NCI-H187 (cell line): ENCODE measurements at places on chromosomes 1 and 21.

DNA sequence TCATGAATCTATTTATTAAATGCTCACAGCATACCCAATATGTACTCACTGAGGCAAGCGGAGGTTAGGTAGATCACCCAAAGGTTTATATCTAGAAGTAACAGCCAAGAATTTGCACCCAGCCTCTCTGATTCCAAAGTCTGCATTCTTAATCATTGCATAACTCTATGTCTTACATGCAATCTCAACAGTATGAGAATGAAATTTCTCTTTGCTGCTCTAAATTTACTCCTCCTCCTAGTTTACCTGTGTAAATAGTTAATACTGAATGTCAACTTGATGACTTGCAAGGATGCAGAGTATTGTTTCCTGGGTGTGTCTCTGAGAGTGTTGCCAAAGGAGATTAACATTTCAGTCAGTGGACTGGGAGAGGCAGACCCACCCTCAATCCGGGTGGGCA, 840.6 kb downstream of the BRINP3 start:
- DNase-seq = no peak

DNA sequence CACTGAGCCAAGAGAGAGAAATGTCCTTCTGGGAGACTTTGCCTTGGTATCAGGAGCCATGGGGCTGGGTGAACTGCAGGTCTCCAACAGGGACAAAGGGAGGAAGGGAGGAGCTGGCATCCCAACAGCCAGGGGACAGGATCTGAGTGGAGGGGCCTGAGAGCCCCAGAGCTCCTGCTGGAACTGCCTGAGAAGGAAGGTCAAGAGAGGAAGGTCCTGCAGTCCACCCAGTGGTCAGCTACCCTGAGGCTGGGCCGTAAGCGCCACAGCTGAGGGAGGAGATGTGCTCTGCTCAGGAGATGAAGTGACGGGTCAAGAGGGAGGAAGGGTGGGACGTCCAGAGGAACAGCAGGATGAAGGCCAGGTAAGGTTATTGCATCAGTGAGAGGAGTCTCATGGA, 7.5 kb upstream of the CLEC20A start:
- DNase-seq = no peak

GRCh38 chr1:59156051-59156450, 140.8 kb upstream of the FGGY start:
- no peak for DNase-seq

GRCh38 chr1:221667504-221667903, 74.4 kb downstream of the DUSP10 start:
- DNase-seq = no peak

DNA sequence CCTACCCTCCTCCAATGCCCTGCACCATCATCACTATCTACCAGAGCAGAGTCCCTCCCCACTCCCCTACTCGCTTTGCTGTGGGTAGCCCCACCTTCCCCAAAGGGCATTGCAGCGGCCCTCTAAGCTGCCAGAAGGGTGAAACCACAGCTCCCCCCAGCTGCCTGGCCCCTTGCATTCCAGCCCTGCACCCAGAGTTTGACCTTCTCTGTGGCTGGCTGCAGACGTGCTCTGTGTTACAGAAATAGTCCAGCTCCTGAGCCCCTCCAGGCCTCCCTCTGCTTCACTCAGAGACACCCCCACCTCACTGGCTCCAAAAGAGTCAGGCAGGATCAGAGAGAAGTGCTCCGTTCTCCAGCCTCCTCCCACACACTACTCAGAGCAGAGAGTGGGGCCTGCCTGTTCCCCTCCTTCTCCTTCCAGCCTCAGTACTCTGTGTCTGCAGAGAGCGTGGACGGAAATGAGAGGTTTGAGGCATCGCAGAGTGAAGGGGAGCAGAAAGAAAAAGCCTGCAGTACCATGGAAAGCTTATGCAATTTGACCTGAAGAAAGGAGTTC, 63.2 kb downstream of the PLEKHA6 start:
- DNase-seq = no peak

DNA sequence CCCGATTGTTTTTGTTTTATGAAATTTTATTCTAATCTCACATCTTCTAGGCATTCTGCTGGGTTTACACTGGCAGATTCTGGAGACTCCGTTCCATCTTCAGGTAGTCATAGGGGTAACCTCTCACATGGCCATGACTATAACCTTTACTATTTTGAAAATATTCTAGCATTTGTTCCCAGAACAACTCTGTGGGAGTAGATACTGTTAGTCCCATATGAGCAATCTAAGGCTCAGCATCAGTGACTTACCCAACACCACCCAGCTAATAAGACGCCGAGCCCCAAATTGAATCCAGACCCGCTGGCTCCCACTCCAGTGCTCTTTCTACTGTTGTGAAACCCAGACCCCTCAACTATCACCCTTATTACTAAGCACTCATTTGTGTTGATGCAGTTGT, 9.8 kb downstream of the ADAMTS4 start:
- DNase-seq = no peak

DNA sequence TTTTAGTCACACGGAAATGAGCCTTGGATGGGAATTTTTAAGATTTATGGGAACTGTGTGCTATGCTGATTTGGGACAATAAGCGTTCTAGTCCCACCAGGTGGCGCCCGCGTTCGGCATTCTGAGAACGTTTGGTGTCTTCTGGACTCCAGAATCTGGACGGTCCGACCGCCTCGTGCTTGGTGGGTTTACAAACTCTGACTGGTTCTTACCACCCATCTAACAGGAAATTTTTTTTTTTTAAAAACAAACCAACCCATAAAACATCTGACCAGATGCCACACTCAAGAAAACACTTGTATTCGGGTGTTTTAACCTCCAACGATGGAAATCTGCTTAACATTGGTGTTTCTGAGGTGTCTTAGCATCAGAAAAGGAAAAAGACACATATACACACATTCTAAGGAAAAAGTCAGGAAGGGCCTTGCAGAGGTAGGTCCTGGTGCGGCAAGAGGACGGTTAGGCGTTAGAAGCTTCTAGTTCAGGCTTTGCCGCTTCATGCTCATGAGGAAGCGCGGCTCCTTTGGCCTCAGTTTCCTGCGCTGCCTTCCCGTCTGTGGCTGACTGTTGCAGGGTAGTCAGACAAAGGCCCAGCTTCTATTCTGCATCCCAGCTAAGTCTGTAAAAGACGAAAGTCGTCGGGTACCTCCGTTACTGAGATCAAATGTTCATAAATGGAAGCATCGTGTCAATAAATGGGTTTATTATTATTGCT, 814 bp upstream of the DYRK3 start:
- DNase-seq = peak; percentile 96

DNA sequence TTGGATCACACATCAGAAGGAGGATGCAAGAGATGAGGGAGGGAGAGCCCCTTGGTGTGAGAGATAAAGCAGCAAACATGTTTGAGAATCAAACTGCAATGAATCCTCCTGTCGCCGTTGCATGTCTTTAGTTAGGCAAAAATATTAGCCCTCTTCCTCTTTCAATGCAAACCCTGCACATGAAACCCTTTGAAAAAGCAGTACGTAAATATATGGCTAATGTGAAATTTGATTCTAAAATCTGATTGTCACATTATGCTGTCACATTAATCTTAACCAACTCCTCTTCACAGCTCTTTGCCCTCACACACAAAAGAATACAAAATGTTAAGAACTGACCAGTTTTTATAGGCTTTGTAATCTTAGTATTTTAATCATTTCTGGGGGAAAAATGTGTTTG, 63.4 kb downstream of the WDR64 start:
- DNase-seq = no peak

DNA sequence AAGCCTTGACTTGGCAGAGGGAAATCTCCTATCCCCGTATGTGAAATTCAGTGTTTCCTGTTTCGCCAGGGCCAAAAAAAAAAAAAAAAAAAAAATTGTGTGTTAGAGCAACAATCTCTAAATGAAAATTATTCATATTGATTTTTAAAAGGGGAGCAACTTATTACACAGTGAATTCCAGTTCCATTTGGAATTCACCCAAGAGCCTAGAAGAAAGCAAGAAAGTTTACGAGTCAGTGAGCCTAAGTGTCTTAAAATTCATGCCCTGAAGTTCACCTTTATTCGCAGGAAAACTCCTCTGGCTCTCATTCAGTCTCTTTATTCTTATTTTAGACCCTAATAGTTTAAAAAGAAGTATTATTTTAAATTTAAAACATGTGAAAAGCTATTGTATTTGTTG, 42.1 kb upstream of the HUNK start:
- no peak for DNase-seq

- DNase-seq = no peak
Measured at GRCh38 chr1:95122151-95122697, 5.1 kb downstream of the TLCD4 start.

DNA sequence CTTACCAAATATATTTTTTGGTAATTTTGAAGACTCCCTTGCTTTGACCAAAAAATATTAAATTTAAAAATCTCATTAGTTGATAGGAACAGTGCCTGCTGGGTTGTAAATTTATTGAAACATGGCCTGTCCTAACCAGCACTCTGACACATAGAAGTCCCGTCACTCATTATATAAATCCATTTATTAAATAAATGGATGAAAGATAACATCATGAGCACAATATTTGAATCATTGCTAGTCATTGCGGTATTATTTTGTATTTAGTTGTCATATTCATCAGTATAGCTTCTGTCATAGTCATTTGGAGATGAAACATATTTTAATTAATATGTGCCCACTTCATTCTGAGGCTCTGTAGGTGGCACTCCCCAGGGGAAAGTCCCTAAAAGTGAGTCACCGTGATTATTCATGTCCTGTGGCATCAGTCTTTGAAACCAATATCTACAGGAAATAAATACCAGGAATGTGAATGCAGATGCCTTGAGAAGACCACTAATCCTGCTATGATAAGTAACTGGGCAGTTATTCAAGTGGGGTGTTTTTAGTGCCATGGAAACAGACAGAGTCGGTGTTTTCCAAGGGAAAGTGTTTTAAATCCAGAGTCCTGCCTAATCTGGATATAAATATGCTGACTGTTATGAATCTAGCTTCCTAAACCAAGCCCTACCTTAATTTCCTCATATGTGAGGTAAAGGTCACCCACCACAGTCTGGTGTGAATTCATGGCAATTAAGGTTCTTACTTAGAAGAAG, 302.0 kb downstream of the DUSP10 start:
- no peak for DNase-seq

DNA sequence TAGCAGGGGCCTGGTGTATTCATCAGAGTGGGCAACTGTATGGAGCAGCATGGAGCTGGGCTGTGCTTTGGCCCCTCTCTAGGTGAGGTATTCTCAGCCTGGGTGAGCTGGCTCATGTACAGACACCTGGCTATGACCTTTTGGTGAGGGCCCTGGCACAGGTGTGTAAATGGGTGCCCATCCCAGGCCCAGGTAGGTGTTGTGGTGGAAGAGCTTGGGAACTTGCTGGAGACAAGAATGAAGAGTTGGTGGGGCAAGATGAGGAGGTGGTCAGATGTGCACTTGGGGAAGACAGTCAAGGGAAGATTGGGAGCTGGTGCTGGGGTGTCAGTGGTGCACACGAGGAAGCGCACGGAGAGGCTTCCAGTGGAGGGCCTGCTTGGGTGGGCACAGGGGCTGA, 95.5 kb downstream of the TRIM11 start:
- DNase-seq = no peak

GRCh38 chr1:119611701-119612113, 36.4 kb downstream of the ZNF697 start:
- peak; percentile 53 for DNase-seq

DNA sequence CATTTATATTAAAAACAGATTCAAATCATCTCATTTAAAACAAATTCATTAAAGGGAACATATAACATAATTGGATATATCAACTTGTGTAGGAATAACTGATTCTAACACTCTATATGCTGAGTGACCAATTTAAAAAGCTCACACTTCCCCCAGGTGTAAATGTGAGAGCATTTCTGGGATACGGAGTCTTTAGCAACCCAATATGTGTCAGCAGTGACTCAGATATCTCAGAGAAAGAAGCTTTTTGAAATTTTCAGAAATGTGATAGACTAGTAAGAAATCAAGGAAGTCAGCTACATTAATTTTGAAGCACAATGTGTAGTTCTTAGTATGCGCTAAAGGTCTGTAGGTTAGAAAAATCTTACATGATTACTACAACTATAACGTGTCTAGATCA, 87.9 kb upstream of the SERTAD4 start:
- no peak for DNase-seq

GRCh38 chr1:234915924-234916675, 212.5 kb downstream of the TOMM20 start:
- no peak for DNase-seq

DNA sequence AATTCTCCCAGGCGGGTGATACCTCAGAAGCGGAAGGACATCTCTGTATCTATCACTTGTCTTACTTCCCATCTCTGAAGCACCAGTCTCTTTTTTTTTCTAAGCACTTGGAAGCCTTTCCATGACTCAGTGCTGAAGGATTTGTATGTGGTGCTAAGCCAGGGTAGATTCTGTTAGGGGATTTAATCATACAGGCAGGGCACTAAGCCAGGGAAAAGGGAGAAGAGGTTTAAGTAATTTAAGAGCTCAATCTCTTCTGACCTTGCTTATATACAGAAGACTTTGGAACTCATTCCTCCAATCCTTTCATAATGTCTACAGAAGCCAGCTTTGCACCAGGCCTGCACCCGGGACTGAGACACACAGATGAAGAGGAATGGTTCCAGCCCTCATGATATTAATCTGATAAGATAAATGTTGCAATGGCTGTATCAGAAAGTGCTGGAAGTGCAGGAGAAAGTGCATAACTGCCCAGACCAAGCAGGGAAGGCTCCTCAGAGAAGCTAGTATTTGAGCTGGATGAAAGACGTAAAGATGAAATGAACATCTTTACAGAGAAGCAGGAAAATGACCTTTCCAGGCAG, 11.0 kb downstream of the FAM163A start:
- no peak for DNase-seq

DNA sequence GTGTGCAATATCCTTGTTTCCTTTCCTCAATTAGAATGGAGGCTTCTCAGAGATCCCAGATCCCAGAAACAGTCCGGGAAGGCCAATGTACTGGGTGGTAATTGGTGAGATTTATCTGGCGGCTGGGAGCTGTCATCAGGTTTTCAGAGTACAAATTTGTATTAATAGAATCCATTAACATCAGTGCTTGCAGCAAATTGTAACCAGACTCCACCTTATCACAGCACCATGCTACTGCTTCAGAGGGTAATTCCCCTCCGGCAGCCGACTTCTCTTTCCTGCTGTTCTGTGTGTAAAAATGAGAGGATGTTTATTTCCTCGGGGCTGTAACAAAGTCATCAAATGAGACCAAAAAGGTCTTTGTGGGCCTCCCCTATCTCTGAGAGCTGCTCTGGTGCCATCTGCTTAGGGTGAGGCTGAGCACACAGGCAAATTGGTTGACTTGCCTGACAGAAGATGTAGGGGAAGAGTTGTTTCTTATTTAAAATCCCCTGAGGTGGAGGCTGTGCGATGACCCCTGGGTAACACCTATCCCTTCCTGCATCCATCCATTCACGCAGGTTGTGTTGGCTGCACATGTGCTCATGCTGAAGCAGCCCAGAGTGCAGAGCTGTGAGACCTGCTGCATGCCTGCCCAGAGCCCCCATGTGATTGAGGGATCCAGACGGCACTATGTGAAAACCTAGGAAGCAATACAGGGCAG, 19.2 kb downstream of the NFASC start:
- no peak for DNase-seq

DNA sequence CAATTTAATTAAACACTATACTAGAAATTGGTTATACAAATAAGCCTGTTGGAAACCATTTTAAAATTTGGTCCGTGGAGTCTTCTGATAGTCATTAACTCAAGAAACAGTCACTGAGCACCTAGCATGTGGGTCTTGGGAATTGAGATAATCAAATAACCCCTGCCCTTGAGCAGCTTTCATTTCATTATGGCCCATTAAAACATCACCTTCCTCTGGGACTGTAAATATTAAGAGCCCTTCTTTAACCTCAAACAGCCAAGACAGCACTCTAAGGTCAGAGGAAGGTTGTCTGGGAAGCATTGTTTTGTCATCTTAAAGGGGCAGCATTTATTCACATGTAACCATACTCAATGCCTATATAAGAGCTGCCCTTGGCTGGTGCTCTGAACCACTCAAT, 610.3 kb upstream of the USP24 start:
- no peak for DNase-seq
